Activated CD4-positive, alpha-beta T cell treated with anti-CD3 and anti-CD28 coated beads for 4 hours (primary cell): ENCODE measurements at places on chromosomes 3 and 15.

- DNase-seq = no peak
Measured at GRCh38 chr3:158005391-158006100, 100.7 kb downstream of the SHOX2 start.

GRCh38 chr15:80502782-80503181 lies 98.6 kb downstream of the ARNT2 start:
- DNase-seq = no peak

DNA sequence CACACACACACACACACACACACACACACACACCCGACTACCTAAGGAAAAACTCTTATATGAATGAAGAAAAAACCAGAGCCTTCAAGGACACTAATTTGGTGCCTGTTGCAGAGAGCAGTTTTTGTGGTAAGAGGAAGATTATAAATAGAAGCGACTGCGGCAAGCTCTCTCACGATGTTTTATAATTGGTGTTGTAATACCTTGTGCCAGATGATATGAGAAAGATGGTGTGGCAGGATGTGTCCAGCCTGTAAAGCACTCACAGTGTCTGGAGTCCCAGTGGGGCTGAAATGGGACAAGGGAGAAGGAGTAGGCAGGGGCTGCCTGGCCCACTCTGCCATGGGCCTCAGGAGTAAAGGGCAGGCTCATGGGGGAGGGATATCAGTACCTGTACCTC lies 839.9 kb downstream of the AGBL1 start:
- no peak for DNase-seq

DNA sequence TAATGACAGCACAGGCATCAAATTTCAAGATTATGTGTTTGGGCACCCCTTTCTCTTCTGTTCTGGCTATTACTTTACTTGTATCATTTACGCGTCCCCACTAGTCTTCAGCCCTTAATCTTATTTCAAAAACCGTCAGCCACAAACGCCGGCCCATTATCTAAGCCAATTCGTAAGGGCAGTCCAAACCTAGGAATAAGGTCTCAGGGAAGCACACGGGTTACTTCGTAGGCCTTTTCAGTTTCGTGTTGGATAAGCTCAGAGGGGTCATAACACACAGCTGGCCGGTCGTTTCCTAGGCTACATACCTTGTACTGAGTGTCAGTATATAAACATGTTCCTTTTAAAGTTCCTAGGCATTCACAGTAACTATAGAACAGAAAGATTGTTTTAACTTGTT lies 5.1 kb upstream of the DNAAF4 start:
- no peak for DNase-seq

DNA sequence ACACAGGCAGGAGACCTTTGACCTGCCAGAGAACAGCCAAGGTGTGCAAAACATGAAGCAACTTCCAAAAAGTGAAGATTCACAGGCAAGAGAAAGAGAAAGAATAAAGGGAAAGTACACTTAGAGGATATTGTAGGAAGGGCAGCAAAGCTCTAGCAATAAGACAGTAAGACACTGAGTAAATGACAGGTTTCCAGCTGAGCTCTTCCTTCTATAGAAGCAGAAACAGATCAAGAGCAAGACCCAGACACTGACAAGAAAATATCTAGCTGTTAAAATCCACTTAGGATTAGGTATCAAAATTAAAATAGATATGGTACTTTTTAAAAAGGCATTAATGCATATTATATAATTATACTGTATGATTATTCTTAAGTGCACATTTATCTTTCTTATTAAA lies 333.4 kb downstream of the RAP2B start:
- DNase-seq = no peak

- no peak for DNase-seq
Measured at GRCh38 chr15:70264014-70264582, 166.4 kb upstream of the TLE3 start.

DNA sequence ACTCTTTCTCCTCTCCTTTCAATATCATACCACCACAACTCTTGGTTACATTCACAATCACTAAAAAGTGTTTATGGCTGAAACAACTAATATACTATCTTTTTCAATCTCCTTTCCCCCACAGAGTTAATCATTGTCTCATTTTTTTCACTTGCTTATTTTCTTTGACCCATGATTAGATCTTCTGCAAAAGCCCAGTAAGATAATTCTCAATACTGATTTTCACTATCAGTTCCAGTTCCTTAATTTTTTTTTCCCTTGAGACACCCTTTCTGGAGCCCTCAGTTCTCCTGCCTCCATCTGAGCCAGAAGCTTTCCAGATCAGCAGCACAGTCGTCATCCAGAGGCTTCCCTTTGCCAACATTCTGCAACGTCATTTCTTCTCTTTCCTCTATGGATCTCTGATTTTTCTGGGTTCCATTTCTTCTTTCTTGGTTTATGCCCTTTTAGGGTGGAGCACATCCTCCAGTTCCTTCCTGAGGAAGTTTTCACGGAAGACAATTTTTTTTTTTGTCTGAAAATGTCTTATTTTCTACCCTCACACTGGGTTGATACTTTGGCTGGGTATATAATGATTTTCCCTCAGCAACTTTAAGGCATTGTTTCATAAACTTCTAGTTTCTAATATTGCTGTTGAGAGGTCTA lies 88.7 kb upstream of the C15orf39 start:
- no peak for DNase-seq

GRCh38 chr3:141485641-141486495 lies 959 bp upstream of the RASA2 start:
- DNase-seq = peak; percentile 11

DNA sequence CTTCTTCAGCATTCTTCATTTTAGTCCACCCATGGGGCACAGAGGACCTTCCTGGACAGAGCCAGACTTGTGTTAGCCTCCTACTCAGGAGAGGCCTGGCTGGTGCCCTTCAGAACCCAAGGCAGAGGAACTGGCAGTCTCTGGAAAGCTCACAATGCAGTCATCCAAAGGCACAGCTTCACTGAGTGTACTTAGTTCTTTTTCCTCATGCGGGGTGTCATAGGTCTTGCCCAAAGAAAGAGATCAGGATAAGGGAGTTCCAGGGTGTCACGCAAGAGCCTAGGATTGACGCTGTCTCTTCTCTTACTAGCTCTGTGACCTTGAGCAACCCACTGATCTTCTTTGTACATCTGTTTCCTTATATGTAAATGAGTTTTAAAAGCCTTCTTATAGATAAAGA lies 58.7 kb downstream of the CD200 start:
- no peak for DNase-seq

DNA sequence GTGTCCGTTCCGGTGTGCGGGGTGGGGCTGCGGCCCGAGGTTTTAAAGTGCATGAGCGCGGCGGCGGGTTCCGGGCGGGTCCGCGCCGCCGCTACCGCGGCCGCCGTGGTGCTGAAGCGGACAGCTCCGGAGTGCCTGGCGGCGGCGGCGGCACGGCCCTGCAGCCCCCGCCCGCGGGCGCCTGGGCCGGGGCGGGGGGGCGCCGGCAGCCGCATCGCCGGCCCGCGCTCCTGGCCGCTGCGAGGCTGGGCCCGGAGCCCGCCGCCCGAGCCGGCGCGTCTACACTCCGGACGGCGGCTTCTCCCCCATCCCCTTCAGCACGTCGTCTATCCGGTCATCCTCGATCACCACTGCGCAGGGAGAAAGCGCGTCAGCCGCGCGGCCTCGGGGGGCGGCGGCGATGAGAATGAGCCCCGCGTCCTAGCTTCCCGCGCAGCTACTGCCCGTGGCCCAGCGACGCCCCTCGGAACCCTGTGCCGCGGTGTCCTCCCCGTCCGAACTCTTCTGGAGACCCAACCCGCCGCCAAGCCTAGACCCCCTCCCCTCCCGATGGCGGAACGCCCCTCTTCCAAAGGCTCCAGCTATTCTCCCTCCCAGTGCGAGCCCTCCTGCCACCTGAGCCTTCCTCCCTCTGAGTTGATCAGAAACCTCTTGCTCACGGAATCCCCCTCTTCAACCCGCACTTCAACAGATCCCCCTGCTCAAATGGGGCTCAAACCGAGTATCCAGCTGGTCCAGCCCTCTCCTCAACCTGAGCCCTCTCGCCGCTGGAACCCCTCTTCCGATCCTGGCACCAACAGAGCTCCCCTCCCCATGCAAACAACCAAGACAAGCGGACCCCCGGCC lies 1.3 kb downstream of the CAMK2N2 start:
- DNase-seq = peak; percentile 29

DNA sequence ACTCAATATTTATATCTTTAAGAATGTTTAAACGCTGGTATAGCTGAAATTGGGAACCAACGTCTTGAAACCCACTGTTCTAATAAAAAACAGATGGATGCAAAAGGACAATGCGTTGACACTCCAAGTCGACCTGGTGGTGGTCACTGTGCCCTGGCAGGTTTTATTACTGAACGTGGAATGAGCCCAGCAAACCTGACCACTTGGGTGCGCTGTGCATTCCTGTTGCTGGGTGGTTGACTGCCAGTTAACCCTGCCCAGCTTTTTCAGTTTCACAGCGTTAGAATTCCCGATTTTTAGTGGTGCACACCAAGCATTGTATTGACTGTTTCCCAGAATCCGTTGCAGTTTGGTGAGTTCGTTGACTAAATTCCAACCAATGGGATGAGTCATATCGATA lies 384.4 kb downstream of the OCA2 start:
- DNase-seq = no peak

DNA sequence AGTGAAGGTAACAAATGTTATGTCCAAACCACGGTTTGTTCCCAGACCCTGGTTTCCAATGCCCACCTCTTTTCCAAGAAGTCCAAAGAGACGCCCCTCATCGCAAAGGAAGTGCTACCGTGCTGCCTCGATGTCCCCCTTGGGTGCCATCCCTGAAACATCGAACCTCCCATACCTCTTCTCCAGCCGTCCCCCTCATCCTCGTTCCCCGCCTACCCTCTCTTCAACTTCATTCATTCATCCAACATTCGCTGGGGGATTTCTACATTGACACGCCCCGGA lies 467 bp downstream of the TIPIN start:
- no peak for DNase-seq

- no peak for DNase-seq
Measured at GRCh38 chr3:180633722-180634121, 31.8 kb downstream of the TTC14 start.

GRCh38 chr3:48548126-48548525 lies 8.5 kb downstream of the PFKFB4 start:
- no peak for DNase-seq

GRCh38 chr3:23815879-23816278 lies 10.1 kb downstream of the UBE2E1 start:
- no peak for DNase-seq

- DNase-seq = no peak
Measured at GRCh38 chr3:100602506-100603444, 6.6 kb upstream of the ADGRG7 start.

GRCh38 chr3:98744283-98744682 lies 18.9 kb upstream of the ST3GAL6 start:
- no peak for DNase-seq

DNA sequence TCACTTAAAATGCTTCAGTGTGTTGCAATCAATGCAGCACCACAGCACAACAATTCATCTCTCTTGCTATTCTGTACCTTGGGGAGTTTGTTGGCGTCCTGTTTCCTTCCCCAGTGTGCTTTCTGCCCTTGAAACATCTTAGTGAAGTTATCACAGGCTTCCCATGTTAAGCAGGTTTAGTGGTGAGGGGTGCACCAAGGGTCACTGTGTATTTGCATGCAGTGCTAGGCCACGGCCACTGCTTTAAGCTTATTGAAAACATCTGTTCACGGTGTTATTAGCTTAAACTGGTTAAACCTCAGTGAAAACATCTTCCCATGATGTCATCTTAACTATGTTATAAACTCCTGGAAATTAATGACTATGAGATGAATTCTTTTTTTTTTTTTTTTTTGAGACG lies 217.3 kb upstream of the GOLIM4 start:
- no peak for DNase-seq

GRCh38 chr3:182294696-182295095 lies 498.6 kb upstream of the ATP11B start:
- DNase-seq = no peak

- no peak for DNase-seq
Measured at GRCh38 chr3:86785386-86785785, 205.6 kb downstream of the VGLL3 start.

DNA sequence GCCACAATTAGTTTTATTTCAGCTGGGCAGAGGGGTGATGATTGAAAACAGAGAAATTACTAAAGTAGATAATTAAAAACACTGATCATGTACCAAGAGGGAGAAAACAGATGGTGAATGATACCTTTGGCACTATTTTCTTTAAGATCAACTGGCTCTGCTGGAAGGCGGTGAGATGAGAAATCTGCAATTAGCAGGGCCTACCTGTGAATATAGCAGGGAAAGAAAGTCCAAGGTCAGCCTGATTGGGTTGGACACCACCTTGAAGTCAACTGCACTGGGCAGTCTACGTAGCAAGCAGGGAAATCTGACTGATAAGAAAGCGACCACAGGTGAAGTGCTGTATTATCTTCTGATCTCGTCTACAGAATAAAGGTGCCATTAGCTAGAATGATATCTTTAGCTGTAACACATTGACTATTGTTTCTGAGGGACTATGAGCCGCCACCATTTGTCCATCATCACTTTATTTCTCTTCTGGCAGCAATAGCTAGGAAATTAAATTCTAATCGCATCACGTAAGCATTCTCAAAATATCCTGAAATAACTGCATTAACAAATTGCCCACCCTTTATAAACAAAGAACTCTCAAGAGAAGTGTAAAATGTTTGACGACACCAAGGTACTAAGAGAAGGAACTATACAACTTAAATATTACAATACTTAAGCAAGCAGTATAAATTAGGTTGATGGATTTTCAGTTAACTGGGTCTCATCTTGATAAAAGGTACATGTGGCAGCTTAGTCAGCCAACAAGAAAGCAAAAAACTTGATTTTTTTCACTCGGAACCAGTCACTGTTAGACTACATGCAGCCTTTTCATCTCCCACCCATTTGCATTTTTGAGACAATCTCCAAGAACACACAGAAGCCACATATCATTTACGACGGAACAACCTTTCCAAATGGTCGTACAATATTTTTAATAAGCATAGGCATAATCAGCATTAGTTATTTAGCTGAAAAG lies 1.3 kb downstream of the NEDD4 start:
- no peak for DNase-seq

GRCh38 chr3:5729852-5730251 lies 542.3 kb downstream of the EDEM1 start:
- DNase-seq = no peak

DNA sequence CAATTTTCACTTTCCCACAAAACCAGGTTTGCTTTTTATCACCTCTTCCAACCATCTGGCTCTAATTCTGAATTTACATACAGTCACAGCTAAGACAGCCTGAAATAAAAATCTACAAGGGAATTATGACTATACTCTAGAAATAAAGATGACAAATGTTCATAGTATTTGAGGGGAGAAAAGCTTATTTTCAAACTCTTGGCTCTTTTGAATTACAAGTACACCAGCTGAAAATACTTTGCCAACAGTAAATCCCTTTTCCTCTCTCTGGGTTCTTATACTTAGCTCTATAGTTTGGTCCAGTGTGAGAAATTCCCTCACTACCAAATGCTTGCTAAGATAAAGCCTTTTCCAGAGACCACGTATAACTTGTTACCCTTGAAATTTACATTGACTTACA lies 1037.9 kb downstream of the ROBO1 start:
- no peak for DNase-seq

DNA sequence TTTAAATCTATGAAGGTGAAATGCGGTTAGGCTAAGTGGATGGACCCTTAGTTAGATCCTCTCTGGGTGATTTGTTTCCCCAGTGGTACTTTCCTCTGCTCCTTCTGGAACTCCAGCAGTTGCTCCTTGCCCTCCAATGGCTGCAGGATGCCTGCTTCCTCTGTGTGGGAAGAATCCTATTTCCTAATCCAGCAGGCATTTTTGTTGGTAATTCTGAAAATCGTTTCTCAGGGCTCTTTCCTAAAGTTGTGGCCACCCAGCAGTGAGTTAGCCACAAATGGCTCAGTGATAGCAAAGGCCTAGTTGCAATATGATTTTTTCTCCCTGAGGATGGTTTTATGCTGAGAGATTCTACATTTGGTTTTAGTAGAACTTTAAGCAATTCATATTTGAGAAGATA lies 332.3 kb upstream of the C2CD4B start:
- no peak for DNase-seq

GRCh38 chr3:168248383-168249204 lies 152.9 kb upstream of the GOLIM4 start:
- no peak for DNase-seq
